ENCODE measurements at places on chromosomes 3 and 15.

GRCh38 chr3:173983343-173983742 is 585.8 kb downstream of the NLGN1 start:
- no peak for DNase-seq

DNA sequence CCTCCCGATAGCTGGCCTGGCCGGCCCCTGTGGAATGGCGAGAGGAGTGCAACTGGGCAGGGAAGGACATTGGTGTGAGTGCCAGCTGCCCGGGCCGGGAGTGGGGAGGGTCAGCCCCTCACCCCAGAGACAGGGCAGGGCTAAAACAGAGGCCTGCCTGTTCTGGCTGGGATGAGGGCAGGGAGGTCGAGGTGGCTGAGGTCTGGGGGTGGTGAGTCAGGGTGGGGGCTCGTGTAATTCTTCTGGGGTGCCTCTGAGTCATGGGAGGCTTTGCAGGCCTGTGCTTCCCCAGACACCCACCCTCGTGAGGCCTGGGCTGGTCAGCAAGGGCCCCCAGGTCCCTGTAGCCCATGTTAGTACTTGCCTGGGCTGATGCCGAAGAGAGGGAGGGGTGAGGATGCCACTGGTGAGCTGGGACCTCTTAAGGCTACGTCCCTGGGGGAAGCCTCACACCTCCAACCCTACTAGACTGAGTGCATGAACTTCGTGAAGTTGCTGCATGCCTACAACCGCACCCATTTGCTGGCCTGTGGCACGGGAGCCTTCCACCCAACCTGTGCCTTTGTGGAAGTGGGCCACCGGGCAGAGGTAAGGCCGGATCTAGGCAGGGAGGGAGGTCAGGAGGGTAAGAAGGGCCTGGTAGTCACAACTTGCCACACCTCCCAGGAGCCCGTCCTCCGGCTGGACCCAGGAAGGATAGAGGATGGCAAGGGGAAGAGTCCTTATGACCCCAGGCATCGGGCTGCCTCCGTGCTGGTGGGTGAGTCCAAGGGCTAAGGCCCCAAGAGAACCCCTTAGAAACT is 1.7 kb downstream of the SEMA3B start:
- no peak for DNase-seq

DNA sequence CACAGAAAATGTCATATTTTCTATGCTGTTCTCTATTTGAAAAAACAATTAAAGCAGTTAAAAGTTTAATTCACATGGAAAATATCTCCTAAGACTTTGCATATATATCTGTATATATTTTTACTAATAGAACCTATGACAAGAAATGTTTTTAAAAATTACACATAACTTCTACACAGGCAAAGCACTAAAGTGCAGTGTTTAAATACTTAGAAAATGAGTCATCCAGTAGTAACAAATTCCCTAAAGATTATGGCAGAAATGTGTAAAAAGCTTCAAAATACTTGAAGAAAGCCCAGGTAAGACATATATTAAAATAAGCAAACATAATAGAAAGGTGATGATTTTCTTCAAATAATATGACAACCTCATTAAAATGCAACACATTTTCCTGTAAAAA is 236.6 kb downstream of the TBC1D5 start:
- DNase-seq, result no peak

DNA sequence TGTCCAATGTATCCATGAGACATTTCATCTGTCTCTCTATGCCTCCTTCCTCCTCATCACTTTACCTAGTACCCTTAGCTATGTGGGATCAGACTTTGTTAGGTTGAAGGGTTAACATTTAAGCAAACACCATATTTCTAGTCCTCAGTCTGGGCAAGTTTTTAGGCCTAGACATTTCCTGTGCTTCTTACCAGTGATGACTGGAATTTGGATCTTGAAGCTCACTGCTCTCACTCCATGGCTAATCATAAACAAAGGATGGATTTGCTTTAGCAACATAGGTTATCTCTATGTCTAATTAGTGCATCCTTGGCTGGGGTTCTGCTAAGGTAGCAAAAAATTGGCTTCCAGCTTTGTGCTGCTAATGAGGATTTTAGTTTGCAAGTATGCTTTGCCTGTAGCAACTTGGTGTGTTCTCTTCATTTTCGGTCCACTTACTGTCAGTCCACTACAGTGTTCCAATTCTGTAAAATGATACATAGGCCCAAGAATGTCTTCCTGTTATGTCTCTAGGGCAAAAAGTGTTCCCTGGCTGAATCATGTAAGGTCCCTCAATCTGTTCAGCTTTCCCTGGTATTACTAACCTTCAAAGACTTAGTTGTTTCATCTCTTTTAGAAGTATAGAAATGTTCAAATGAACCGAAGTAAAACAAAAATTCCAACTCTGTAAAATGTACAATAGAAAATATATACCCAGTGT is 615.4 kb downstream of the CADM2 start:
- DNase-seq, result no peak

DNA sequence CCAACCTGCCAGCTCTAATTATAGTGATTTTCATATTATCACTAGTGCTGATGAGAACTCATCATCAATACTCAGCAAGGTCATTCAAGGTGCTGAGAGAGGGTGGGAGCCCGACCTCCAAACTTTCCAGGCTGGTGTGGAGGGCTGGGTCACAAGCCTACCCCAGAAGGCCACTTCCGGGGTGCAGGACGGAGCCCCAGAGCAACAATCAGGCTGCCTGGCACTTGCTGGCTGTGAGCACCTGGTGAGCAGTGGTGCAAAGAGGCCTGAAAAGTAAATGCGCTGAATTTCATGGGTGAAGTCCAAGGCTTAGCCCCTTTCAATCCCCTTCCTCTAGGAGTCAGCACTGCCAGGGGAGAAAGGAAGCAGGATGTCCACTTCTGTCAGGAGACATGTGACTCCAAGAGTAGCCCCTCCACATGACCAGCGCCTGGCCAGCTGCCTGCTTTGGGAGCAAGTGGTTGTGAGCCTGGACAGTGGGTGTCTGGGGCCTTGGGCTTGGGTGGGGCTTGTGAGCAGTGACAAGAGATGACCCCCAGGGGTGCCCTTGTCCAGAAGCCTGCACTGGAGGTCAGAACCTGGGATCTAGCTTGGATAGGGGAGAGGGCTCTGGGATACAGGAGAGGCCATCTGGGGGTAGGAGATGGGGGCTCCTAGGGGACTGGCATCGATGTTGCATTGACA is 165.0 kb upstream of the TLE3 start:
- no peak for DNase-seq

GRCh38 chr3:42122261-42123011 is 31.3 kb downstream of the TRAK1 start:
- no peak for DNase-seq

- DNase-seq, result no peak
Measured at GRCh38 chr3:176995946-176996345, 201.3 kb downstream of the TBL1XR1 start.

DNA sequence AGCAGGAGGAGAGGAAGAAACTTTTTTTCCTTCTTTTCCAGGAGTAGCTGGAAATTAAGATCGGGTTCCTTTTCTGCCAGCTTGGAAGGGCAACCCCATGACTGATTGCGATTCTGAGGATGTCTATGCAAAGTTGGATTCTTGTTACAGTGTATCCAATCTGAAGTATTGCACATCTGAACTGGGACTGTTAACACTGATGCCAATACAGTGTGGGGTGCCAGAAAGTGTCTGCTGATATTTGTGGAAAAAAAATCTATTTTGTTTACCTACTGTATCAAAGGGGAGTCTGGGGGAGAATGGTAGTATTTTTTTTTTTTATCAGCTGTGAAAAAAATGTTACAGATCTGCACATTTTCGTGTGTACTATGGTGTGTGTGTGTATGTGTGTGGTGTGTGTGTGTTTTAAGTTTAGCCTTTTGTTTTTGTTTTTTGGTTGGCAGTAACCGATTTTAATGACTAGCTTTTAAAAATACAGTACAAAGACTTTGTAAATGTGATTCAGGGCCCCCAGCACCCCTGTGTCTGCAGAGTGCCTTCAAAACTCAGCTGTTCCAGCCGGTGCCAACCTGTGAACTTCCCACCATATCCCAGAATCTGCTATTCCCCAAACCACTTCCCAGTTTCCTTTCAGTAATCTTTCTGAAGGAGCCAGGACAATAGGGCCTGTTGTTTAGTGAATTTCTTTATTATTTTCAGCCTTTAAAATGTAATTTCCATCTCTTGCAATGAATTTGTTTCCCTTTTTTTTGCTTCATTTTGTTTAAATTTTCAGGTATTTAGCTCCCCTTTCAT is 1.9 kb downstream of the RAP2B start:
- peak; percentile 20 for DNase-seq
